Fibroblast of skin of right quadriceps (primary cell): ENCODE measurements at places on chromosomes 6 and 20.

- DNase-seq, result no peak
These were observed 141.3 kb upstream of the CENPW start for GRCh38 chr6:126198631-126199030.

GRCh38 chr6:113654396-113654795 lies 202.7 kb upstream of the MARCKS start:
- DNase-seq, result peak; percentile 52

DNA sequence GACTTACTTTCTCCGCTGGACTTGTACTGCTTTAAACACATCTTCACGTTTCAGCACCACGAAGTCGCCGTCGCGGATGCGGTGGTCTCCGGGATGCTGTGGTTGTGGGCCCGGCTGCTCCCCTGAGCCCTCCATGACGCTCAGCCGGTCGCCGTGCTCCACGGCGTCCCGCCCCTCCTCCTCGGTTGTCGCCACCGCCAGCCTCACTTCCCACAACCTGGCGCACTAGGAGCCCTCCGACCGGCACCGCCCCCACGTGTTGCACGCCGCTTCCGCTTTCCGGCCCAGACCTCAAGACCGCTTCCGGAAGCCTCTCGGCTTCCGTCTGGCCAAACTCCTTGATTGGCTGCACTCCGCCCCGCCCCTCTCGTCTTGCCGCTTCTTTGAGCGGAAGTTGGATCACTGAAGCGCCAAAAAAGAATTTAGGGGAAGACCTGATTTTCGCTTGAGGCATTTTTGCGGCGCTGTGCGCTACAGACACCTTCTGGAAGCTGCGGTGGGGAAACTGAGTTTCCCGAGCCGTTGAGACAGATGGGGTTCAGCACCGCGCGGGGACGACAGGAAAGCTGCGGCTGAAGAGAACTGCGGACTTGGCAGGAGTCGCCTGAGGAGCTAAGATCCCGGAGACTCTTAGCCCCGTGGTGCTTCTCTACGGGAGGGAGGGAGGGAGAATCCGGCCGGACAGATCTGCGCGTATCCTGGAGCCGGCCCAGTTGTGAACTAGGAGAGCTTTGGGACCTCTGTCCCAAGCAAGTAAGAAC lies at the start of the genes MCM8 and TRMT6:
Gene MCM8, plus strand, starts transcription at position 382 of the 761 bp plus-strand sequence. CDS start 1,364 bp downstream, outside the sequence.
Gene TRMT6, minus strand, starts transcription at position 263 of the 761 bp plus-strand sequence. Its CDS starts 128 bp downstream, at position 135.
- peak; percentile 94 for DNase-seq

DNA sequence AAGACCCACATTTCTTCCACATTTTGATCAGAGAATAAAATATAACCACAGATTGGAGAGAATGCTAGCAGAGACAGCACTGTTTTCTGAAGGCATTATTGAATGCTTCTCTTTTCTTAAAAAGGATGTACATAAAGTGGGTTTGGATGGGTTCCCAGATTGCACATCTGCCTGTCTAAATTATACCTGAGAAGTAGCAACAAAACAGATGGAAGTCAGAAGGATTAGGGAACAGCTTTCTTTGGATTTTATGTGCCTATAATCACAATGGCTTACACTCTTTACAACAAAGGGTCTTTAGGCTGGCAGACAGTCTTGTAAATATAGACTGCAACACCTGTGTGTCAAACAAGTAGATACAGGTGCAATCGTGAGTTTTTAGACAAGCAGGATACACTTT lies 622.2 kb upstream of the MANEA start:
- DNase-seq, result no peak

DNA sequence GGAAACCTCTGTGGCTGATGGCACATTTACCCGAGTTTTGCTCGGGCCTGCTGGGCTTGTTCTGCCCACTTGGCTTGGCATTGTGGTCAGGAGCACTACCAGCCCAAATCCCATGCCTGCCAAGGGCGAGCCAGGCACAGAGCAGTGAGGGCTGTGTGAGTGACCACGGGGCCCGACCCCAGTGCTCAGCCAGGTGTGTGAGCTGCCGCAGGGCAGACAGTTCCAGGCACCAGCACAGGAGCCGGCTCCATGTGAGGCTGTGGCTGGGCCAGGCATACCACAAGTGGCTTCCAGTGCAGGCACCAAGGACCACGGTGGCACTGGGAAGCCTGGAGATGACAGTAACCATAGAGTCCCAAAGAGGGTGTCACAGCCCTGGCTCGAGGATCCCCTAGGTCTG lies 1225.5 kb upstream of the GJE1 start:
- no peak for DNase-seq

DNA sequence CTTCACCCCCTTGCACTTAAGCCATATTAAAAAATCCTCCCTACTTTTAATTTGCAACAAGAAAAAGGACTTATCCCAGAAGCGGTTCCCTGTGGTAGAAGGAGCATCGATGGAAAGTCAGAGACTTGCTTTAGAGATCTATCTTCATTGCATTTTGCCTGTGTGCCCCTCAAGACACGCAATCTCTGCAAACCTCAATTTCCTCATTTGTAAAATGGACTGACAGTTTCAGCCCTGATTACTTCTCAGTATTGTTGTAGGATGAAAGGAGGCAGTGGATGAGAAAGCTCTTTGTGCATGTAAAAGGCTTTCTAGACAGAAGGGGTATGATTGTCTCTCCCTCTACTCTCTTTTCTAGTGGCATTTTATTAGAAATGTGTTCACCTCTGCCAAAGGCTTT lies 410.2 kb downstream of the CDC5L start:
- DNase-seq, result no peak
